ENCODE measurements at places on chromosomes 16 and 17. TPM values are rescaled to one million over a fixed set of nuclear protein-coding genes. Genes with fewer than 3 reads are reported as not detected.

DNAH3 gene
- not detected for total RNA-seq

OTOP2 gene
- not detected for total RNA-seq

DNAH17 gene
- total RNA-seq = not detected

NCBP3 gene
- 9.7 TPM for total RNA-seq

ATP1B2 gene
- 0.93 TPM for total RNA-seq

RMI2 gene
- 2.8 TPM for total RNA-seq

BCAR1 gene
- 49.6 TPM for total RNA-seq

LRRC75A gene
- 3.3 TPM for total RNA-seq

SHCBP1 gene
- total RNA-seq = 0.82 TPM

DYNLRB2 gene
- not detected for total RNA-seq

ASPA gene
- total RNA-seq = 1.4 TPM

SDR42E1 gene
- under 0.01 TPM for total RNA-seq

AATK gene
- 0.35 TPM for total RNA-seq

ASGR2 gene
- not detected for total RNA-seq

ABCA10 gene
- total RNA-seq = 4.2 TPM

UMOD gene
- total RNA-seq = not detected

OTOA gene
- not detected for total RNA-seq

SLC2A4 gene
- 0.23 TPM for total RNA-seq

TRIM25 gene
- total RNA-seq = 13.3 TPM
